ENCODE measurements at places on chromosomes 2 and 18. TPM values are rescaled to one million over a fixed set of nuclear protein-coding genes. Genes with fewer than 3 reads are reported as not detected.

- no peak for DNase-seq
These were observed 78.8 kb upstream of the TFCP2L1 start for GRCh38 chr2:121363632-121364420.

GRCh38 chr18:57397440-57398132 is 37.6 kb upstream of the ONECUT2 start:
- DNase-seq: no peak

GRCh38 chr2:164620873-164621763 is at the start of gene GRB14:
Gene GRB14 (minus strand): TSS chr2:164621482. CDS start chr2:164621309, 173 bp downstream.
- peak; percentile 91 for DNase-seq

ALK gene
- not detected for total RNA-seq

- DNase-seq: no peak
These were observed 435.6 kb upstream of the REG3G start for GRCh38 chr2:78589871-78590270.

RELCH gene
- total RNA-seq: 16.7 TPM

DNA sequence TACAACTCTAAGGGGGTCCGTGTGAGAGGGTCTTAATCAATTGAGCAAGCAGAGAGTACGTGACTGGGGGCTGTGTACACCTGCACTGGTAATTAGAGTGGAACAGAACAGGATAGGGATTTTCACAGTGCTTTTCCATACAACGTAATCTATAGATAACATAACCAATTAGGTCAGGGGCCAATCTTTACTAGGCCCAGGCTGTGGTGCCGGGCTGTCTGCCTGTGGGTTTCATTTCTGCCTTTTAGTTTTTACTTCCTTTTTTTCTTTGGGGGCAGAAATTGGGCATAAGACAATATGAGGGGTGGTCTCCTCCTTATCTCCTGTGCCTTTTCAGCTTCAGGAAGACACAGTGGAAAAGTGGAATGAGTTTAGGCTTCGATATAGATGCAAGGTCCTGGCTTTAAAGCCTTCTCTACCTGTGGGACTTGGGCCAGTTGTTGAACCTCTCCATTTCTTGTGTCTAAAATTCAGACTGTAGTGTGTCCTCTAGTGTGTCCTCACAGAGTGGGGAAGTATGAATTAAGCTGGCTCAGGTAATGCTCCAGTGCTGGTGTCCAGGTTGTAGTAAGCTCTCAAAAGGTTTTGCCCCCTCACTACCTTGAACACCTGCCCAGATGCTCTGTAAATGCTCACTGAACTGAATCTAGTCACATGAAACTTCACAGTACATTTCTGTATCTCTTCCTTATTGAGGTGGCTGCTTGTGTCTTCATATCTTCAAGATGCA is 422.8 kb downstream of the SETBP1 start:
- DNase-seq: no peak

- DNase-seq: no peak
These were observed 159.7 kb upstream of the LHCGR start for GRCh38 chr2:48915227-48915626.

- DNase-seq: no peak
These were observed 566.0 kb downstream of the TMX3 start for GRCh38 chr18:68148863-68149262.

DNA sequence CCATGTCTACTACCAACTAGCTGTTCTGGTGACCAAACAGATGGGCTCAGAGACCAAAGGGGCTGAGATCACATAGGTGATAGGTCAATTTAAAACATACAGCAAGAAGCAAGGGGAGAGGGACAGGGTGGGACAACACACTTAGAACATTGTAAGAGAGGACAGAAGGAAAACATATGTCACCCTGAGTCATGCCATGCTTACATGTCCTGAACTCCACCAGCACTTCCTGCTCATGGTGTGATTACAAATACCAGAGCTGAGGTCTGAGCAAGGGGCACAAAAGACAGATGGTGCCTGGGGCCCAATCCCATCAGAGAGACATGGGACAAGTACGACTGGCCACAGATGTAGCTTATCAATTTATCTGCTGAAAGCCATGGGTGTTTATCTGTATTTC is 28.7 kb upstream of the GALNT14 start:
- DNase-seq: no peak

DNA sequence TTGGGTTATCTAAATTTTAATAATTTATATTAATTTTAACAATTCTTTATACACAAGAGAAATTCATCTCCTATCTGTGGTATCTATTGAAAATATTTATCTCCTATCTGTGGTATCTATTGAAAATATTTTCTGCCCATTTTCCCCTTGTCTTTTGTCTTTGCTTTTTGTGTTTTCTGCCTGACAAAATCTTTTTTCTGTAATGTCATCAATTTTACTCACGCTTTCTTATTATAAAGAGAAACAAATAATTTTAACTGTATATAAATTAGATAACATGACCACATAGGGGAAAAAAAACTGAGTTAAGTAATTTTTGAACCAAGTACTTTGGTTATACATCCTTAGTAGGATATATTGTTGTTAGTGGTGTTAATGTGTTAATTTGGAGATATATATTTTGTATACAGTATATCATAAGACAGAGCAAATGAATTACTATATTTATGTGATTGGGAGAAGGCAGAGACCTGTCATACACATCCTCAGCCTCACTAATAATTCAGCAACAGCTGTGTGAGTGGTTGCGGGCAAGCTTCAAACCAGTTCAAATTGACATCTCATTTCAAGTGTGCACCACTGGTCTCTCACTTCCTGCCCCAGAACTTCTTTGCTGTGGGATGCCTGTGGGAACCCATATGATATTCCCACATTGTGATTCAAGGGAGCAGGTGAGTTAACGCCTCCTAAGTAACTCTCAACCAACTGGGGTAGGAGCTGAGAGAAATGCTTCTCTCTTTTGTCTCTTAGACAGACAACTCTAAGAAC is 292.4 kb downstream of the SP3 start:
- no peak for DNase-seq

GRCh38 chr2:225233234-225233633 is 166.3 kb upstream of the NYAP2 start:
- no peak for DNase-seq

DNA sequence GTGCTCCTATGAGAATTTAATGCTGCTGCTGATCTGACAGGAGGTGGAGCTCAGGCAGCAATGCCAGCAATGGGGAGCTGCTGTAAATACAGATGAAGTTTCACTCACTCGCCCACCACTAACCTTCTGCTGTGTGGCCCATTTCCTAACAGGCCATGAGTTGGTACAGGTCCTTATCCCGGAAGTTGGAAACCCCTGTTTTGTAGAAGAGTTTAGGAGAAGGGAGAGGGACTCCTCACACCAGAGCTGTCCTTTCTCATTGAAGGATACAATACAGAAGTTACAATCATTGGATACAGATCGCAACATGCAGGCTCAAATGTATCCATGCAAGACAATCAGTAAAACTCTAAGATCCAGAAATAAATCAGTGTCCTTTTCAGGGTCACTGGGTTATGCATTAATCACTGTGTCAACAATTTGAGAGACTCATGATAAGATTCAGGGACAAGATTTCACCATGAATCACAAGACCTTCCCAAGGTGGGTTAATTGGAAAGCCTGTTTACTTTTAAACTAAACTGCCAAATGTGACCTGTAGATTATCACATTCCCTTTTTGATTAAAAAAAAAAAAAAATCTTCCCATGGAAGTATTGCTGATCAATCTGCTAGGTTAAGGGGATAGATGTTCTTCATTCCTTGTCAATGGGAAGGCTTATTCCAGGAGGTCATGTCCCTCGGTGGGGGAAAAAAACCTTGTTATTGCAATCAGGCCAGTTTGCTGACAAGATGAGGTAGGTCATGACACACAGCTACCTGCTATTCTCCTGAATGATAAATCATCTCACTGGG is 97.2 kb downstream of the SP100 start:
- no peak for DNase-seq

- no peak for DNase-seq
These were observed 565.9 kb upstream of the ID2 start for GRCh38 chr2:8115966-8116365.

- DNase-seq: peak; percentile 75
These were observed 625 bp downstream of the ARPC2 start for GRCh38 chr2:218217360-218218267.

DNA sequence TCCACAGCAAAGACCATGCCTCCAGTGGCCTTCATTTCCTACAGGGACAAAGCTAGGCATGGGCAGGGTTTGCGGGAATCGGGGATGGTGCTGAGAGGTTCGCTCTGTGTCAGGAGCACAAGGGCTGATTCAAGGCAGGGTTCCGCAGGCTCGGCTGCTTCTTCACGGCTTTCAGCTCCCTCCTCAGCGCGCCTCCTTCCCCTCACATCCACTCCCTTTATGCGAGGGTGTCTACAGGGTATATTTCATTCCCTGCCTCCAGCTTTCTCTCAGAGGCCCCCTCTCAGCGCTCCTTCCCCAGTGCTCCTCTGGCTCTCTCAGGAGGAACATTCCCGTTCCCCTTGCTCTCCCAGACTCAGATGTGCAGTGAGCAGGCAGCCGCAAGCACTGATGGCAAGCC is 78.7 kb upstream of the ASB18 start:
- DNase-seq: no peak

UGP2 gene
- total RNA-seq: 545 TPM

SRD5A2 gene
- 7.5 TPM for total RNA-seq

GRCh38 chr2:74384051-74384450 is 3.9 kb upstream of the DCTN1 start:
- DNase-seq: no peak

DNA sequence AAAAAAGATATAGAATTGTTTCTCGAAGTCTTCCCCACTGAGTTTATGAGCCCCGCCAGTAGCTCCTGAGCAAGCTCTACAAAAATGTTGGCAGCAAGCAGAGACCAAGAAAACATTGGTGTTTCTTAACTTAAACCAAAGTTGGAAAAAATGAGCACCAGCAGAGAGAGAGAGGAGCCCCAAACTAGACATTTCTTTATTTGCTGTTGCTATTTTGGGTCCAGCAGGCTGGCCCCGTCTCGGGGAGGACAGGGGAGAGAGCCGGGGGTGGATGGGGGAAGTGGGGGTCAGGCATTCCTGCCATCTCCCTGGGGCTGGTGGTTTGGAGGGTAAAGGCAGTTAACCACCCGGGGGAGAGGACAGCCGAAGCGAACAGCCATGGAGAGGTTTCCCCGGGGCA is 113.0 kb downstream of the DYSF start:
- DNase-seq: no peak

- no peak for DNase-seq
These were observed 31.1 kb downstream of the NDUFAF7 start for GRCh38 chr2:37262522-37262921.

- no peak for DNase-seq
These were observed 472.6 kb upstream of the CELF4 start for GRCh38 chr18:38038242-38038641.

GRCh38 chr18:49400398-49401072 is 59.9 kb downstream of the DYM start:
- no peak for DNase-seq

DNA sequence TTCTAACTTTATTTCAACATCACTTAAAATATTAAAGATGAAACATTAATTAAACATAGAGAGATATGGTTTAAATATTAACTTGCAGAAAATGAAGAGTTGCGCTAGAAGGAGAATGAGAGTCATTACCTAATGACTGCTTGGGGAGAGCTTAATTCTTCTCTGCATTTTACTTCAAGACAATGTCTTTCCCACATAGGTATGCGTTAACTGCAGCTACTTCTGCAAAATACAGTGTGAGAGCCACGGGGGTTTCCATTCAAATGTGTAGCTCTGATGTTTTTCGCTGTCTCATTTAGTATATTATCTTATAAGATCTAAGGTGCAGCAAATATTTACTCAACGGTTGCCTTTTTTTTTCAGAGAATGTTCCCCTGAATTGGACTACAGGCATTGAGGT is 126.7 kb downstream of the TMX3 start:
- DNase-seq: no peak

RAB31 gene
- 5.8 TPM for total RNA-seq

DNA sequence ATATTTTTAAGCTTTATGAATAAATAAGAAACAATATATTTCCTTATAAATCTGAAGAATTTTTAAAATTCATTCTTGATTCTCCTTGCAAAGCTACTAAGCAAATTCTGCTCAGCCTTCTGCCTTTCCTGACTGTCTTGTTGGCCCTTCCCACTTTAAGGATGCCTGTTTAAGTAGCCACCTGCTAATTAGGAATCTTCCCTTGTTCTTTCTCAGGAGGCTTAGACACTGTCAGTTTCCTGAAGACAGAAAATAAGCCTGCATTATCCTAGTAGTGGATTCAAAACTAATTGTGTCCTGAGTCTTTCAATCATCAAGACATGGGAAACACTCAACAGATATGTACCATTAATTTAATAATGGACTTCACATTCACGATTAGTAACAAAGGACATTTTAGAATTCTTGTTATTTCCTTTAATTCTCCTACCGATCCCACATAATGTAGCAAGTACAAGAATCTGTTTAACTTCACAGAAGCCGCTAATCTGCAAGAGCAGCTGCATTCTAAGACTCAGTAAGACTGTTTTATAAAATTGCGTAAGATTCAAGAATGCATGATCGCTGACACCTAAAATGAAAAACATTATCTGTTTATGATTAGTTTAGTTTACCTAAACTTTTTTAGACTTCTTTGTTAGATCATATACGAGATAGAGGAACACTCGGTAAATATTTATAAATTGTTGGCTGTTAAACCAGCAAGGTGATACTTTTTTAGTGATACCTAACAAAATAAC is 445.4 kb upstream of the DSEL start:
- no peak for DNase-seq

GRCh38 chr18:44969214-44969795 is 288.6 kb downstream of the SETBP1 start:
- no peak for DNase-seq

- DNase-seq: peak; percentile 76
These were observed 22.7 kb upstream of the GMPPA start for GRCh38 chr2:219475697-219476651.

CCDC150 gene
- 1.2 TPM for total RNA-seq

- no peak for DNase-seq
These were observed 21.3 kb upstream of the CHST9 start for GRCh38 chr18:27206411-27206810.

PAX8 gene
- total RNA-seq: 1.9 TPM

FN1 gene
- total RNA-seq: 1,578 TPM

DNA sequence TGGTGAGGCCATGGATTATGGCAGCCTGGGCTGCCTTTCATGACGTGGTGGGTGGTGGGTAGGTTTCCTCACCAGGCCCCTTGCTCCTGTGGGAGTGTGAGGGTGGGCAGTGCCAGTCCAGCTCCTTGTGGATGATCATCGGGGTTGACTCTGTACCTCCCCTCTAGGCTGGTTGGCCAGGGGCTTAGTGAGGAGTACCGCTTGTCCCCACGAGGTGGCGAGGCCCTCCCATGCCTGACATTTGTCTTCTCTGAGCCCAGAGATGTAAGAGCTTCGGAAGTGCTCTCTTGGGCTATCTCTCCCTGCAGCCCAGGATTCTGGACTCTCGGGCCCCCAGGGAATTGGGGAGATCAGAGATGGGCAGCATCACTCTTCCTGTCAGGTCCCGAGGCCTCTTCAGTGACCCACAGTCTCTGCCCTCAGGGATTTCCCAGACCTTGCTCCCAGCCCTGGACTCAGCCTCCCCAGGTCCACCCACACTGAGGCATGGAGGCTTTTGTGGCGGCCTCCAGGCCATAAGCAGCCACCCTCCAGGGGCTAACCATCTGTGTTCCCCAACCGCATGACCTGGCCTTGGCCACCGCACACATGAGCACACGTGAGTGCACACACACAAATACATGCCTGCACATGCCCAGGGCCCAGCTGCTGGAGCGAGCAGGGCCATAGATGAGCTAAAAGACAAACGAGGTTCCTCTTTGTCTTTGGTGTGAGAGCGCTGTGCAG is 6.5 kb downstream of the SPR start:
- DNase-seq: peak; percentile 45
